ENCODE measurements at places on chromosomes 4 and X. TPM values are rescaled to one million over a fixed set of nuclear protein-coding genes. Genes with fewer than 3 reads are reported as not detected.

DNA sequence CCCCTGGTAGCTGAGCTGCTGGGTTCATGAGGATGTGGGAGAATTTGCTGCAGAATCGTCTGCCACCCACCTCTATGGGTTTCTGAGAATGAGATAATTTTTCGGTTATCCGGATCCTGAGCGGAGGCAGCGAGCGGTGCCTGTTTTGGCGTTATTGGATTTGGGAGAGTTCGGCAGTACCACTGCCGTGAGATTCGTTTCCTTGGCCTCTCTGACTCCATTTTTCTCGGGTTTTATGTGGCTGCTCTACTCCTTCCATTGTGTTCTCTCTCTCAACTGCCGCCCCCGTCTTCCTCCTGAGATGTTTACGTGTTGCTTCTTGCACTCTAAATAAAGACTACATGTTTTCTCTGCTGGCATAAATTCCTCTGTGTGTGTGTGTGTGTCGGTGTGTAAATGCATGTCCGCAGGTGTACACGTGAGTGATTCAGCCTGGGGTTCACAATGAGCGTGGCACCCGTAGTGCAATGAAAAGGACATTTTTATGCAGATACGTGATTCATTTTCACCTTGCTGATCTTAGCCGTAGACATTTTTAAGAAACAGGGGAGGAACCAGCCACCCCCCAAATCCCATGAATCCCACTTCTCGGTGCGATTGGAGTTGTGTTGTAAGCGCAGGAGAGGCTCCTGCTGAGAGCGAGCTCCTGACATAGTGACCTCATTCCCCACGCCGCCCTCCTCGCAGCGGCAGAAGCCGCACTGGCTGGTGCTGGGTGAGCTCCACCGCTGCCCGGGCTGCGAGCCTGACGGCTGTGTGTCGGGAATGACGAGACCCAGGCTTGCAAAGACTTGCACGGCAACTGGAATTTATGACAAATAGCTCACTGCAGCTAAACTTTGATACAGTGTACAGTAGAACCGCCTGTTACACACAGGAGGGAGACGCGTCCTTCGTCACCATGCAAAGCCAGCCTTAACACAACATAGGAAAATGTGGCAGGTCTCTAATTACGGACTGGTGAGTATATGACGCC is 82.2 kb downstream of the STOX2 start:
- DNase-seq = peak; percentile 87
- H3K27me3 ChIP-seq = no peaks in the 10 kb centered on the region
- H3K36me3 ChIP-seq = no peaks in the 10 kb centered on the region
- H3K4me3 ChIP-seq = peak overlapping the region; percentile 43
- peaks cover 5% of the 10 kb centered on the region for H3K4me1 ChIP-seq
- peak overlapping the region; percentile 70 for H3K27ac ChIP-seq

The GYPA gene
- not detected for total RNA-seq

The CFAP299 gene
- total RNA-seq = 16.2 TPM

DNA sequence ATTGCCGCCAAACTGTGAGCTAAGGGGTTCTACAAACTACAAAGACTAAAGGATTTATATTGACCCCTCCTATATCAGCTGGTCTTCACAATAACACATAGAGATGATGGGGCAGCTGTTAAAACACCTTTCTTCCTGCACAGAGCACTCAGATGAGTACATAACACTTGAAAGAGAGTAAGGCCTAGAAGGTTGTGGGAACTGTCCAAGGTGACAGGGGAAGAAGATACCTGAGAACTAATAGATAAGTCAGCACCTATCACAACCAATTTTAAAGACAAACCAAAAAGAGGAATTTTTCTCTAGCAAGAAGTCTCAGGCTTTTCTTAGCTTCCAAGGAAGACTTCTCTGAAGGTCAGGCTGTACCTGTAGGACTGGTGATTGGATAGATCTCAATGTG is 19.1 kb upstream of the CXCL6 start:
- no peaks in the 10 kb centered on the region for H3K36me3 ChIP-seq
- no peak overlapping the region for H3K27ac ChIP-seq
- H3K27me3 ChIP-seq = no peaks in the 10 kb centered on the region

DNA sequence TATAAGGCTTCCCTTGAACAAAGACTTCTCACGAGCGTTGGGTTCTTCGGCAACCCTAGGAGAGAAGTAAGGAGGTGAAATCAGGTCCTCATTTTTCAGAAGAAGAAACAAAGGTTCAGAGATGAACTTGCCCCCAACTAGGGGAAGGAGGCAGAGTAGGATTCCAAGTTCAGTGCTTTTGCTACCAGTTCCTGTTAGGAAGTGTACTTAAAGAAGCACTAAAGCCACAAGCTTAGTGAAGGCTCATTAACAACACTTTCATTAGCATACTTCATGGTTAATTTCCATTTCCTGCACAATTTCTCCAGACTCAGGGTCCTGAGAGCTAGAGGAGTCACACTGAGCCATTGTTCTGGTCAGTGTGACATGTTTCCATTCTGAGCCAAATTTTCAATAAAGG is 52.1 kb downstream of the VSIG4 start:
- H3K27me3 ChIP-seq = no peaks in the 10 kb centered on the region
- H3K36me3 ChIP-seq = no peaks in the 10 kb centered on the region
- H3K27ac ChIP-seq = no peak overlapping the region
- no peak for DNase-seq

DNA sequence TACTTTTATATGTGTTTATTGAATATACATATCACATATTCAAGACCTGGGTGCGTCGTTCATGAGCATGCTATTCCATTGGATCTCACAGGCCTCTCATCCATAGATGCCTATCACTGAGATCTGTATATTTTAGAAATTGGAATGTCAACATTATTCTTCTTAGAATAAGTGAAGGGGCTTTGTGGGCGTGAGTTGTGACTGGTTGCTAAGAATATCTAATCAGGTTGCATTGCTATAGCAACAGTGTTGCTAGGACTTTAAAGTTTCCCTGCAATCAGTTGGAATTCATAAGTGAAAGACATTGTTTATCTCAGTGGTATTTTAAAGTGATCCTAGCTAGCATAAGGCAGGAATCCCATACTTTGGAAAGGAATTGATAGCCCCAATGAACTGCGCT is 36.7 kb upstream of the ANK2 start:
- no peak for DNase-seq
- H3K36me3 ChIP-seq = no peaks in the 10 kb centered on the region
- no peak overlapping the region for H3K27ac ChIP-seq
- H3K4me3 ChIP-seq = no peak overlapping the region

The ARR3 gene
- total RNA-seq = not detected

GRCh38 chr4:151922306-151922705 is 161.5 kb upstream of the GATB start:
- no peak overlapping the region for H3K4me3 ChIP-seq
- peak; percentile 50 for DNase-seq
- H3K4me1 ChIP-seq = no peaks in the 10 kb centered on the region
- H3K27ac ChIP-seq = no peak overlapping the region
- no peaks in the 10 kb centered on the region for H3K36me3 ChIP-seq

DNA sequence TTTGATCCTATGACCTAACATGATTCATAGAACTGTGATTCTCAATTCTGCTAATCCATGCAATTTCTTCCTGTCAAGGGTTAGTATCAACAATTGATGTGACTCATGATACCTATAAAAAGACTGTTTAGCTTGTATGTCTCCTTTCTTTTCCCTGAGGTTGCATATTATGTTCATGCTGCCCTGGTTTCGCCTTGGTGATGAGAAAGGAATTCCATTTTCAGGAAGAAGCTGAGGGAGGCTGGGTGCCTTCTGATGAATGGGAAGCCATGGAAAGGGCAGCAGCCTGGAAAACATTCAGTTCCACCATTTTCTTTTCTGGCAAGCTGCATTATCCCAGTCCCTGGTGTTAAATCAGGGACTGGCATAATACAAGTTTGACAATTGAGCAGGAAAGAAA is 976.5 kb downstream of the RPA4 start:
- peak; percentile 47 for DNase-seq
- H3K4me3 ChIP-seq = no peak overlapping the region
- no peaks in the 10 kb centered on the region for H3K36me3 ChIP-seq
- H3K27me3 ChIP-seq = no peaks in the 10 kb centered on the region
- no peaks in the 10 kb centered on the region for H3K4me1 ChIP-seq
- no peak overlapping the region for H3K27ac ChIP-seq

DNA sequence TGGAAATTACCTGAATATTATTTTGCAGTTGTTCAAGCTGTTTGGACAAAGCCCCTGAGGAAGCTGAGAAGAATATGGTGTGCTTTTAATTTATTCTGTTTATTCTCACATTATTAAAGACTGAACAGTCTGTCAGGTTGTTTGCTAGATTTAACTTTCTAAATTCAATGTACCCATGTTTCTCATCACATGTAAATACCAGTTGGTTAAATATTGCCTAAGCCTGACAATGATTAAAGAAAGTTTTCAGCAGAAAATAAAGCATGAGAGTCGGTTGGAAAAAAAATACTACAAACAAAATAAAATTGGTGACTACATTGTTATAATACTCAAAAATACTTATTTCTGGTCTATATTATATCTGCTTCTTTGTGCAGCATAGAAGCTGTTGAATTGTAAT is 1974.7 kb downstream of the ARAP2 start:
- H3K36me3 ChIP-seq = no peaks in the 10 kb centered on the region
- no peaks in the 10 kb centered on the region for H3K4me1 ChIP-seq

GRCh38 chr4:2940267-2941137 is 22.7 kb downstream of the NOP14 start:
- no peaks in the 10 kb centered on the region for H3K27me3 ChIP-seq
- no peak overlapping the region for H3K4me3 ChIP-seq
- peaks cover 10% of the 10 kb centered on the region for H3K4me1 ChIP-seq
- H3K36me3 ChIP-seq = peaks cover 54% of the 10 kb centered on the region
- no peak for DNase-seq

DNA sequence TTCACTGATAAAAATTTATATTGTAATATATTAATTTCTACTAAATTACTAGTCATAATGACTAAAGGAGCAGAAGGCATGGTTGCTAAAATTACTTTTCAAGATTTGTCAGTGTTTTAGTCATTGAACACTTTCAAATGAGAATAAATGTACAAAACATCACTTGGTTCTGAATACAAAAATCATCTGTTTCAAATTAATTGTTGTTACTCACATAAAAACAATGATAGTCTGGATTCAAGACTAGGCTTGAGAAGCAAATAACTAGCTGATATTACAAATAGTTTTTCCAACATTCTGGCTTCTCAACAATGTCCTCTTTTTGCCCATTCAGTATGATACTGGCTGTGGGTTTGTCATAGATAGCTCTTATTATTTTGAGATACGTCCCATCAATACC is 112.5 kb downstream of the ANAPC10 start:
- no peaks in the 10 kb centered on the region for H3K4me1 ChIP-seq
- no peak for DNase-seq
- H3K27ac ChIP-seq = no peak overlapping the region
- no peak overlapping the region for H3K4me3 ChIP-seq
- H3K36me3 ChIP-seq = no peaks in the 10 kb centered on the region

DNA sequence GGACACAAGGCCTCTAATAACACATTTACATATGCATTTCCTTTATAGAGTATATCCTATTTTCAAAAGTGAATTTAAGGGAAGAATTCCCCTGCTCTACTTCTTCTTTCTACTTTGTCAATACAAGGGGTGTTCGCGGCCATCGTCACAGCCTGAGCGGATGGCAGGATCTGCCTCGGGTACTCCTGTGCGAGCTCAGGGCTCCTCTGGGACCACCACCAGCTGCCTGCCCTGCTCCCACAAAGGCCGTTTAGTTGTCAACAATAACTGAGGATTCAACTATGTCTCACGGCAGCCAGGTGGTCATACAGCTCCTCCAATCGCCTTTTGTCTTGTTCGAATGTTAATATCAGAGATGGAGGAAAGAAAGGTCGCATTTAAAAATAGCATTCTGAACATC is 228.2 kb upstream of the TENM3 start:
- no peak overlapping the region for H3K4me3 ChIP-seq
- H3K27me3 ChIP-seq = no peaks in the 10 kb centered on the region
- no peaks in the 10 kb centered on the region for H3K4me1 ChIP-seq

The SMIM14 gene
- 35.4 TPM for total RNA-seq

GRCh38 chrX:23554304-23554703 is 113.0 kb upstream of the PRDX4 start:
- no peaks in the 10 kb centered on the region for H3K36me3 ChIP-seq
- H3K27ac ChIP-seq = no peak overlapping the region
- no peaks in the 10 kb centered on the region for H3K4me1 ChIP-seq
- H3K4me3 ChIP-seq = no peak overlapping the region
- H3K27me3 ChIP-seq = no peaks in the 10 kb centered on the region

The EFHC2 gene
- total RNA-seq = 0.77 TPM

DNA sequence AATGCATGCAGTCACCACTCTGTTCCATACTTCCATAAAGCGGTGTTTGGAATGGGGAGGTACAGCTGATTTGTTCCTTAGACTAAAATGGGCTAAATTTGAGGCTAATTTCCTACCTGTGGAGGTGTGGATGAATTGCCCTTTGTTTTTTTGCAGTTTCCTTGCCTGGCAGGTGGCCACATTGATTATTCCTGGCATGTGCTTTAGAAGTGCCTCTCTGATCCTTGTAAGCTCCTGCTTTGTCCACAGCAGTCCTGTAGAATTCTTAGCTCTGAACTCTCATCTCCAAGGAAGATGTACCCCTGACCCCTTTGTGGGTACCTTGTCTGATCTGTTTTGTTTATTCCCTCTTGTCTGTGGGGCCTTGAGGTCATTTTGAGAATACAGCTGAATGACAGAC is 136.8 kb downstream of the ADGRL3 start:
- H3K4me1 ChIP-seq = no peaks in the 10 kb centered on the region
- no peaks in the 10 kb centered on the region for H3K36me3 ChIP-seq
- DNase-seq = no peak
- H3K27me3 ChIP-seq = no peaks in the 10 kb centered on the region

The USP17L11 gene
- not detected for total RNA-seq

The FBXL5 gene
- 120 TPM for total RNA-seq

GRCh38 chr4:161799710-161800109 is 364.1 kb downstream of the FSTL5 start:
- no peaks in the 10 kb centered on the region for H3K27me3 ChIP-seq
- H3K4me1 ChIP-seq = no peaks in the 10 kb centered on the region
- H3K27ac ChIP-seq = no peak overlapping the region

The PRDM8 gene
- 8.8 TPM for total RNA-seq

DNA sequence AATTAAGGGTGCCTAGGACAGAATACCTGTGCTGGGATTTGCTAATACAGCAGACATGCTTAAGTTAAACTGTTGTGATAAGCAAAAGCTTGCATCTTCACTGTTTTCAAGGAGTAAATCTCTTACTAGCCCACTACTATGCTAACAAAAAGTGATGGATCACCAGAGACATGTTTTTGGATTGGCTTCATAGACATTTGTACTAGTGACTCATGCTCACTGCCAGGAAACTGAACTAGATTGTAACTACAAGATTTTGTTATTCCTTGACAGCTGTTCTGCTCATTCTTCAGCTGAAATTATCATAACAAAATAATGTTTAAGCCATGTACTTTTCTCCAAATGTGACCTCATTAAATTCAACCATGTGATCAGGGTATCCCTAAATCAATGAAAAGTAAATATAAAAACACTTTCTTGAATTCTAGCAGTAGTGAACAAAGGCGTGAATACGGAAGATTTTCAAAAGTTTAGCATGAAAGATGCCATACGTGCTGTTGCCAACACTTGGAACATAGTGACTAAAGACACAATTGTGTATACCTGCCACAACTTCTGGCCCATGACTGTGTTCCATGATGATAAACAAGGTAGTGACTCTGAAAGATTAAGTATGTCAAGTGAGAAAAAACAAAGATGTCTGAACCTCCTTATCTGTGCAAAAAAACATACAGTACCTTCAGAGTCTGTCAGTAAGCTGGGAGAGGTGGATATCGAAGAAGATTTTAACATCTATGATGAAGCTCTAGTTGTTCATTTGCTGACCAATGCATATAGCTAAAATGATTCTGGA is 154.0 kb downstream of the BTC start:
- peaks cover 10% of the 10 kb centered on the region for H3K4me1 ChIP-seq
- peak; percentile 97 for DNase-seq
- no peak overlapping the region for H3K4me3 ChIP-seq
- H3K36me3 ChIP-seq = no peaks in the 10 kb centered on the region
- H3K27me3 ChIP-seq = no peaks in the 10 kb centered on the region
